ENCODE measurements at places on chromosomes 7 and 10.

- DNase-seq = no peak
Measured at GRCh38 chr10:29622382-29622922, 12.3 kb downstream of the SVIL start.

- no peak for DNase-seq
Measured at GRCh38 chr10:124680675-124681074, 63.5 kb downstream of the FAM53B start.

- DNase-seq = no peak
Measured at GRCh38 chr10:71952745-71953144, 11.4 kb upstream of the CHST3 start.

DNA sequence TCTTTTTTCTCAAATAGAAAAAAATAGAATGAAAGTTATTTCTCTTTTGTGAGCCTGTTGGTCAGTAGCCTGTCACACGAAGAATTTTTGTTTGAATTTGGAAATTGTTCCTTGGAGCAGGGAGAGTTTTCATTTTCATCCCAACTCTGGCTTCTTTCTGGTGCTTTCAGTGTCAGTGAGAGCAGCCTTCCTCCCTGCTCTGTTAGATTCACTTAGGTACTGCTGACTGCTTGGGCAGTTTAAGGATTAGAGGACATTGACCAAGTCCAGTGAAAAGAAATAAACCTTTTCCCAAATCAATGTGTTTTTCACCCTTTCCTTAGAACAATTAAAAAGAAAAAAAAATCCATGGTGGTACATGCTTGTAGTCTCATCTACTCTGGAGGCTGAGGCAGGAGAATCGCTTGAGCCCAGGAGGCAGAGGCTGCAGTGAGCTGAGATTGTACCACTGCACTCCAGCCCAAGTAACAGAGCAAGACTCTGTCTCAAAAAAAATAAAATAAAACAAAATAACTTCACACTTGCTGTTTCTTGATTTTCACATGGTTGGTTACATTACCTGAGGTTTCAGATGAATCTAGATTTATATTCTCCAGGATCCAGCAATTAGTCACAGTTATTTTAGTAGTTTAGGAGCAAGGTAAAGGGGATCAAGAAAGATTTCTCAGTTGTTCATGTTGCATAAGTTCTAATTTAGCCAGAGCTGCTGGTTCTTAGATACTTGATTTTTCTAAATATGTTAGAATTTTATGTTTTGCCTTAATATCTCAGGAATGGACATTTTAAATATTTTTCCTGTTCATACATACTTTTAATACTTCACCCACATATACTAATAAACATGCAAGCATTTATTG, 63.1 kb downstream of the ZNRF2 start:
- no peak for DNase-seq

- DNase-seq = no peak
Measured at GRCh38 chr10:42734536-42734935, 48.1 kb upstream of the BMS1 start.

DNA sequence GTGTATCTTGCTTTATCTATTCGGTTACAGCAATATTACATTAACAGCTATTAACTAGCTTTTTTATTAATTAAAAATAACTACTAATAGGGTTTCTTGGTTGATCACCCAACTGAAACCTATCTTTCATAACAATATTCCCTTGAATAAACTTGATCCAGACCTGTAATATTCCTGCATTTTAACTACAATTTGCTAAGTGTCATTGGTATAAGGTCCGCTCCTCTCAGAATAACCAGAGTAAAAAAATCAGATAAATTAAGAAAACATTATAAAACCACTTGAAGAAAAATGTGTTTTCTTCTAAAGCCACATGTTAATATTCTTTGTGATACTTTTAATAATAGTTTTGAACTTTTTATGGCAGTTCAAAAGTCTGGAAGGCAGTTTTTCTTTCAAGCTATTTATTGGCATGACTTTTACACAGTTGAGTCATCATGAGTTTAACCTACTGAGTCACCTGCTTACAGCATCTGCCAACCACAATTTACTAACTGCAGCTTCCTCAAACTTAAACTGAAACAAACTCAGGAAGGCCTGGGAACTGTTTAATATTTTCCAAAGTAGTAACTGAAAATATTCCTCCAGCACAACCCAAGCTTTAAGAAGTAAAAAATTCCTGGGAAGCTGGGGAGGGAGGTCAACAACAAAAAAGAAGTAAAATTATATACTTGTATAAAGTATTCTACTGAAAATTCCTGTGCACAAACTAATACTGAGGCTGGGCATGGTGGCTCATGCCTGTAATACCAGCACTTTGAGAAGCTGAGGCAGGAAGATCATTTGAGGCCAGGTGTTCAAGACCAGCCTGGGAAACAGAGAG, 103.2 kb downstream of the NRBF2 start:
- DNase-seq = no peak

GRCh38 chr7:1369916-1370657, 89.2 kb downstream of the MICALL2 start:
- DNase-seq = no peak

DNA sequence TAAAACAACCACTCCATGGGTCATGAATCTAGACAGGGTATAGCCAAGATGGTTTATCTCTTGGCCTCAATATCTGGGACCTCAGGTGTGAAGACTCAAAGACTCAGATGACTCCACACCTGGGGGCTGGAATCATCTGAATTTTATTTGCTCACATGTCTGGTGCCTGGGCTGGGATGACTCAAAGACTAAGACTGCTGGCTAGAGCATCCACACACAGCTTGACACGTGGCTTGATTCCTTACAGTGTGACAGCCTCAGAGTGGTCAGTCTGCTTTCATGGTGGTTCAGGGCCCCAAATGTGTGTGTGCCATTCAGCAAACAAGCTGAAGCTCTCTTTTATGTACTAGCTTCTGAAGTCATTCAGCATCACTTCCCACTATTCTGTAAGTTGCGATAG, 333.7 kb downstream of the RNLS start:
- DNase-seq = no peak

DNA sequence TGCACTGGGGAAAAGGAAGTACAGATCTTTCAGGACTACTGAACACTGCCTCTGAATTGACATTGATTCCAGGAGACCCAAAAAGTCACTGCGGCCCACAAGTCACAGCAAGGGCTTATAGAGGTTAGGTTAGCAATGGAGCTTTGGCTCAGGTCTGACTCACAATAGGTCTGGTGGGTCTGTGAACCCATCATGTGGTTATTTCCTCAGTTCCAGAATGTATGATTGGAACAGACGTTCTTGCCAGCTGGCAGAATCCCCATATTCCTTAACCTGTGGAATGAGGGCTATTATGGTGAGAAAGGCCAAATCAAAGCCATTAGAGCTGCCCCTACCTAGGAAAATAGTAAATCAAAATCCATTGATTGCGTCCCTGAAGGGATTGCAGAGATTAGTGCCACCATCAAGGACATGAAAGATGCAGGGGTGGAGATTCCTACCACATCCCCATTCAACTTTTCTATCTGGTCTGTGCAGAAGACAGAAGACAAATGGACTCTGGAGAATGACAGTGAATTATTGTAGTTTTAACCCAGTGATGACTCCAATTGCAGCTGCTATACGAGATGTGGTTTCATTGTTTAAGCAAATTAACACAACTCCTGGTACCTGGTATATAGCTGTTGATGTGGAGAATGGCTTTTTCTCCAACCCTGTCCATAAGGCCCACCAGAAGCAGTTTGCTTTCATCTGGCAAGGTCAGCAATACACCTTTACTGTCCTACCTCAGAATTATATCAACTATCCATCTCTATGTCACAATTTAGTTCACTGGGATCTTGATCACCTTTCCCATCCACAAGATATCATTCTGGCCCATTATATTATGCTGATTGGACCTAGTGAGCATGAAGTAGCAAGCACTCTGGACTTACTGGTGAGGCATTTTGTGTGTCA, 44.5 kb upstream of the PIK3CG start:
- no peak for DNase-seq

- no peak for DNase-seq
Measured at GRCh38 chr10:119754085-119754484, 28.2 kb downstream of the INPP5F start.

GRCh38 chr7:100888988-100889750, at the start of gene UFSP1:
UFSP1 (minus strand) TSS chr7:100889715; CDS start chr7:100889271, 444 bp downstream.
- DNase-seq = no peak

GRCh38 chr7:24972166-24972477, 7.9 kb downstream of the OSBPL3 start:
- DNase-seq = no peak

DNA sequence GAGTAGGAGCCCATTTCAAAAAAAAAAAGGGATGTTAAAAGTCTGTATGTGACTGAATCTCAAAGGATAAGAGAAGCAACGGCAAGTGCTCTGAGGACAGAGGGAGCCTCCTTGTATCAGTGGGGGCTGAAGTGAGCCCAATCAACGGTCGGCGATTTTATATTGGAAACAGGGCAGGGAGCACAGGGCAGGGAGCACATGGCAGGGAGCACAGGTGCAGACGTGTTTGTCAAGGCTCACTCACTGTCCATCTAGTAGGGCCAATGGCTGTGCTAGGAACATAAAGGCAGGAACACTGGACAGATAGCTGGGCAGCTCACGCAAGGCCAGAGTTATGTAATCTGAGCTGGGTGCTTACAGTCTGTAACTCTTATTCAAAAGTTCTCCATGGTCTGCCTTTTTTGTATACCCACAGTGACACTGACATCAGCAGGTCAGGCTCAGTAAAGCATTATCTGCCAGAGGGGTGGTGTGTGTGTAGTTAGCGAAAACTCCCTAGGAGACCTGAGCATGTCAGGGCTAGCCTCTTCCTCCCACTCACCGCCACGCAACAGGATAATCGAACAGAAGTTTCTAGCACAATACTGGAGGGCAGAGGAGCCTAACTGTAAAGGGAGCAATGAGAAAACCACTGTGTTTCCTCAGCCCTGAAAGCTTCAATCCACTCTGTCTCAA, 15.4 kb downstream of the AKR1B1 start:
- no peak for DNase-seq

DNA sequence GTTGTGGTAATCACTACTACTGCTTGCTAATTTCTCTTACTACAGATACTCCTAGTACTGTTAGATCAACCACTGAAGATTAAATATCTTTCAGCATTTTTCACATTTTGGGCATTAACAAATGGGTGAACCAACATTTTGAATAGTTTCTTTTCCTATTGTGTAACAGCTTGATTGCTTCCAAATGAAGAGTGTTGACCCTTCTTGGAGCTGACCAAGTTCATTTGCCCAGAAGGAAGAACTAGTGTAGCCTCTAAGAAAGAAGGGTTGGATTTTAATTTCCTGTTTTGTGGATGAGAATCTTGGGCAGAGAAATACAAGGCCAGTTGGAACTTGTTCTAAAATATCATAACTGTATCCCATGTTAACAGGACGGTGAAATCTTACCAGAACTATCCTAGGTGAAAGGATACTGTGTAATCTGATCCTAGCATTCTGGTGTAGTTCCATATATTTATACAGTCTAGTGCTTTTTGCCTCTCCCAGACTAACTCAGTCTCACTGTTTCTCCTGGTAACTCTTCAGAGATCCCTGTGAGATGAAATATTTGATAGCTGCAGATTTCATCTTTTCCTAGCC, 37.3 kb downstream of the SND1 start:
- no peak for DNase-seq

GRCh38 chr10:6233725-6234277, 31.1 kb downstream of the PFKFB3 start:
- no peak for DNase-seq

DNA sequence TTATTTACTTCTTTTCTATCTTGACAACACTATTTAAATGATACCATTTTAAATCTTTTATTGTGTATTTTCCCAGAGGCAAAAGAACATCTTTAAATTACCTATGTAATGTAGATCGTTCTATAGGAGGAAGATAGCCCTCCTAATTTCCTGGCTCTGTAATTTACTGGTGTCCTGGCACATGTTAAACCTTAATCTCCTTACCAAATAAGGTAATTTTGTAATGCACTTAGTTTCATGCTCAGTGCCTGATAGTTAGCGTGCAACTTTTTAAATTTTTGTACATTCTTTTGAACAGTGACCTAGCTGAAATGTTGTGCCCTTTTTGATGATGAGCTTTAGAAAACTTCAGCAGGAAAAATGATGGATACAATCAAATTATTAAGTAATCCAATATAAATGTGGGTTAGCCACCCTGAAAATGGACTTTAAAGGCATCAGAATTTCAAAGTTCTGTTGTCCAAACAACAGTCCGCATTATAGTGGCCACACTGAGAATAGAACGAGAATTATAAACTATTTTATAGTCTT, 81.4 kb downstream of the ABCB5 start:
- DNase-seq = no peak

Data from G401 (cell line).